ENCODE measurements at places on chromosomes 2 and 18. TPM values are rescaled to one million over a fixed set of nuclear protein-coding genes. Genes with fewer than 3 reads are reported as not detected.

Gene MYO7B
- 17.6 TPM for total RNA-seq

Gene XIRP2
- not detected for total RNA-seq

DNA sequence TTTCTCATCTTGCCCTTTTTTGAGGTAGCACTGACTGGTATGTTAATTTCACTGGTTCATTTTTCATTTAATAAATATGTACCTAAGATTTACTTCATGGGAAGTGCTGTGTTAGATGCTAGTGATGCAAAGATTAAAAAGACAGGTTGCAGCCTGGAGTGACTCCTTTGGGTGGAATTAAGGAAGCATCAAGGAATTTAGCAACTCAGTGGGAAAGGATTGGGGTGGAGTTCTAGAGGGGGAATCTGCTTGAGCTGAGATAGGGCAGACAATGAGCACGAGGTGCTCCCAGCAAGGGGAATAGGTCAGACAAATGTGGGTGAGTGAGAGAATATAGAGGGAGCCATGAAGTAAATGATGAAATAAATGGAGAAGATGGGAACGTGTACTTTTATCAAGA lies 57.0 kb downstream of the LYPD6 start:
- no peak overlapping the region for H3K4me3 ChIP-seq
- H3K27me3 ChIP-seq, result peaks cover 4% of the 10 kb centered on the region
- DNase-seq, result no peak
- H3K27ac ChIP-seq, result no peak overlapping the region
- H3K4me1 ChIP-seq, result no peaks in the 10 kb centered on the region

Gene TFCP2L1
- total RNA-seq, result 2.5 TPM

Gene FEV
- total RNA-seq, result not detected

GRCh38 chr18:48162956-48163737 lies 232.7 kb upstream of the SMAD2 start:
- no peak overlapping the region for H3K27ac ChIP-seq
- no peak for DNase-seq
- no peaks in the 10 kb centered on the region for H3K27me3 ChIP-seq
- no peaks in the 10 kb centered on the region for H3K36me3 ChIP-seq
- H3K4me3 ChIP-seq, result no peak overlapping the region

DNA sequence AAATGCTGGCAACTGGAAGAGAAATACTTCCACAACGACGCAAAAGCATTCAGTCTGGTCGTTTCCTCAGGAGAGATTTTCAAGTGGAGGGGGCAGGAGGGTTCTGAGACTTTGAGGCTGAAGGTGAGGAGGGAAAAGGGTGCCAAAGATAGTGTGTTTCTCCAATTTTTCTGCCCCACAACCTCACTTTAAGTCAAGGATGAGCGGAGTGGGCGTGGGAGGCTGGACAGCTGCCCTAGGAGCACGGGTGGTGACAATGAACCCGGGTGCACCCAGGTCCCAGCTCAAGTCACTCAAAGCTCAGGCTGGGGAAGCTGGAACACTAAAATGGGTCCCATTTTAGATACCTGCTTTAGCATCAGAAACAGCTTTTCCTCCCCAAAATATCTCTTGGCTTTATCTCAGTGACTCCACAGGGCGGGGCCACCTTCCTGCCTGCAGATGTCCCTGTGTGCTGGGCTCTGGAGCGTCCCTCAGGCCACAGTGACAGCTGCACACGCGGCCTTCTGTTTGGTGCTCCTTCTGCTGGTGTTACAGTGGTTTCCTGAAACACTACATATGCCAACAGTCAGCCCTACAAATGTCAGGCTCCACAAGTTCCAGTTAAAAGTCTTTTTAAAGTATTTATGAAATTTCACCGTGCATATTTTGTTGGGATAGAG lies 1.4 kb upstream of the MBP start:
- no peaks in the 10 kb centered on the region for H3K27me3 ChIP-seq
- peaks cover 8% of the 10 kb centered on the region for H3K4me1 ChIP-seq
- H3K36me3 ChIP-seq, result no peaks in the 10 kb centered on the region
- no peak overlapping the region for H3K4me3 ChIP-seq
- H3K27ac ChIP-seq, result no peak overlapping the region

DNA sequence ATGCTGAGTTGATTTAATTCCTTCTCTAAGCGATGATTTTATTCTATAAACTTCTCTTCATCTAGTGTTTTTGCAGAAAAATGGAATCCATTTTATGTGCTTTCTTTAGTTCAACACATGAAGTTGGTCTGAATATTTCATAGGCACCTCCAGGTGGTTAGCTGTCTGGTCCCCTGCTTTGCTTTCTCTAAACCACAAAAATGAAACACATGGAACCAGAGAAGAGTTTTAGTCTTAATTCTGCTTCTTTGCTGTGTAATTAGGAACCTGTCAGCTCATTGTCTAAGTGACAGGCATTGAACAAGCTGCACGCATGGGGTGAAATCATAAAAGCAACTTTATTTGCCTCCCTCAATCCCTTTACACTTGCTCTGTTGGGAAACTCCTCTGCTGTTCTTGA lies 150.4 kb downstream of the PIK3C3 start:
- no peaks in the 10 kb centered on the region for H3K36me3 ChIP-seq
- no peak overlapping the region for H3K27ac ChIP-seq
- H3K4me3 ChIP-seq, result no peak overlapping the region
- H3K4me1 ChIP-seq, result no peaks in the 10 kb centered on the region
- no peaks in the 10 kb centered on the region for H3K27me3 ChIP-seq
- DNase-seq, result no peak

DNA sequence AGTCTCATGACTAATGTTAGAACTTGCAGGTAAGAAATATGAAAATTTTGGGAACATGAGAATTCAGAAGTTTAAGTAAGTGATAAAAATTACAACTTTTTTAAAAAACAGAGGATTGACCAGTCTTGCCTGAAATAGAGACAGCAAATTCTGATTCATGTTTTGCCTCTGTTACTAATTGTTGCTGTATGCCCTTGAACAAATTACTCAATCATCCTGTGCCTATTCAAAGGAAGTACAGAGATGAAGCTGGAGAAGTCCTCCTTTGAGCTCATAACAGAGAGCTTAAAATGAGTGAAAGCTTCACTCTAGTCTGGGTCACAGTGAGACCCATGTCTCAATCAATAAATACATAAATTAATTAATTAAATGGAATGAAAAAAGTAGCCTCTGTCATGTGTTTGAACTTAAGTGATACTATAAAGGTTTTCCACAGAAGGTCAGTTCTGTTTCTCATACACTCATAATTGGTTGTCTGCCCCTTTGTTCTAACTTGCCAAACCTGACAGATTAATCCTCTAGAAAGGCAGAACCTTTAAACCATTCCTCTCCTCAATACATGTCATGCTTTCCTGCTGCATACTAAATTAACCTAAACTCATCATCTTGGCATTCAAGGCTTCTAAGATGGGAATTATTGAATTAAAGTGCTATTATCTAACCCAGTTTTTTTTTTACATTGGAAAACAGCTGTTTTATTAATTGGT lies 374.6 kb upstream of the LRATD1 start:
- H3K36me3 ChIP-seq, result no peaks in the 10 kb centered on the region
- H3K27ac ChIP-seq, result no peak overlapping the region
- no peaks in the 10 kb centered on the region for H3K27me3 ChIP-seq
- no peak for DNase-seq
- H3K4me3 ChIP-seq, result no peak overlapping the region

DNA sequence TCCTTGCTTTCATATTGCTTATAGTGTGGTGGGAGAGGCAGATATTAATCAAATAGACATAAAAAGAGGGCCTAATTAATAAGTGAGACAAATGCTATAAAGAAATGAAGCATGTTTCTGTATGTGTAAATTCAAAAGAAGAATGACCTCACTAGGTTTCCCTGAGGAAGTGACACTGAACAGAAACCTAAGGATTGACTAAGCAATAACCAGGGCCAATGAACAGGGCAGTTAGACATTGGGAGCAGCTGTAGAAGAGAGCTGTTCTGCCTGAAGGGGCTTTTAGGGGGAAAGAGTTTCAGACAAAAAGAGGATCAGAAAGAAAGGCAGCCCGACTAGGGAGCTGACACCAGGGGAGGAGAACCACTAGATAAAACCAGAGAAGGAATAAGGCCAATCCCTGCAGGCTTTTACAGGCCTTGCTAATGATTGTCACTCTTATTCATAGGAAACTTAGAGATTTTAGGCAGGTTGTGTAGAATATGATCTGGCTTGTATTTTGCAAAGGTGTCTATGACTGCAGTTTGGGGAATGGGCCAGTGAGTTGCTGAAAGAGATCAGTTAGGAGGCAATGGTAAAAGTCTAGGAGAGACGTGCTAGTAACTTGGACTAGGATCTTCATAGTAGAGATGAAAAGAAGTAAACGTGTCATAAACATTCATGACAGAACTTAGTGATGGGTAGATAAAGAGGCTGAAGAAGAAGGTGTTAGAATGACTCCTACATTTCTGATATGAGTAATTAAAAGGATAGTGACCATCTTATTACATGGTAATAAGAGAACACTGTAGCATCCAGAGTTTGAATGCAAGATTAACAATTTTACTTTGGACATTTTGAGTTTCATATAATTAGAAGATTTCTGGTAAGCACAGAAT lies 26.8 kb upstream of the NABP1 start:
- H3K36me3 ChIP-seq, result no peaks in the 10 kb centered on the region
- no peak overlapping the region for H3K27ac ChIP-seq
- no peak for DNase-seq
- no peaks in the 10 kb centered on the region for H3K4me1 ChIP-seq
- H3K4me3 ChIP-seq, result no peak overlapping the region

Gene SOCS6
- 28.0 TPM for total RNA-seq

DNA sequence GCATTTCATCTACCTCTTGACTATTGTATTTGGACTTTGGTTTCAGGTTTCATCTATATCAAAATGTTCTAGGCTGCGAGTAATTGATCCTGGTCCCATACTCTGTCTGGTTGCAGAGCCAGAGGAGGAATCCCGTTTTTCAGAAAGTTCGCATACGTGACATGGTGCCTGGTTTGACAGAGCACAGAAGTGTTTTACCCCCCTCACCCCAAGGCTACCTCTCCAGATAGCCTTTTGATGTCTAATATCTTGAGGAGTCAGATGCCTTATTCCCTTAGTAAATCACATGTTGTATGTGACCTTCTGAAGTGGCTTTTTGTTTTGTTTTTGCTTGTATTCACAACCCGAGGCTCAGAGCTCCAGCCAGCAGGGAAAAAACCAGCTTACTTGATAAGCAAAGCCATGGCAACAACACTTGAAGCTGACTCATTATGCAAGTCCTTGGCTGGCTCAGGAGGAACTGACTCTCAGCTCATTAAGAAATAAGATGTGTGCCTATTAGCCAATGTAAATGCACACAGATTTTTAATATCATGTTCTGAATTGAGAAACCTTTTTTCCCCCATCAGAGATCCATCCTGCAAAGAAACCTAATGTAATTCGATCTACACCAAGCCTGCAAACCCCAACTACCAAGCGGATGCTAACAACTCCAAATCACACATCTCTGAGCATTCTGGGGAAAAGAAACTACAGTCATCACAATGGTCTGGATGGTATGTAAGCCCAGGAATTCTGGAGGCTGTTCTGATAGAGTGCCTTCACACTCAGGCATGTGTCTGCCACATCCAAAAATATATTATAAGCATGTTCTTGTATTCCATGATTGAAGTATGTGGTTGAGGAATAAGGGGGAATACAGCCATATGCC lies 41.4 kb downstream of the OXER1 start:
- H3K4me1 ChIP-seq, result peaks cover 16% of the 10 kb centered on the region
- peak overlapping the region; percentile 77 for H3K27ac ChIP-seq
- H3K4me3 ChIP-seq, result no peak overlapping the region

DNA sequence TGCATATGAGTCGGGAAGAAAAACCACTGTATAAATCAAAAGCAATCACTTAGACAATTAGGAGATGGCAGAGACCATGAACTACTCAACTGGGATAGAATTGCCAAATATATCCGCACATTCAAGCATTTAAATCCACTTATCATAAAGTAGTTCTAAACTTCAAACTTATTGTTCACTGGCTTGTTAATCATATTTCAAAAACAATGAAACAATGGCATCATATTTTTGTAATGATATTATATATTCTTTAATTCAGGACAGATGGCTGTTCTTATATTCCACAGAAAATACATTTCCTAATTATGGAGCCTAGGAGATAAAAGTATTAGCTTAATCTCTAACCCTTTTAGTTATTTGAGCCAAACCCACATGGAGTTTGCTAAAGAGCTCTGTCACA lies 263.6 kb downstream of the CTNNA2 start:
- H3K36me3 ChIP-seq, result no peaks in the 10 kb centered on the region
- H3K27me3 ChIP-seq, result no peaks in the 10 kb centered on the region
- H3K4me1 ChIP-seq, result no peaks in the 10 kb centered on the region
- H3K27ac ChIP-seq, result no peak overlapping the region
- no peak for DNase-seq

DNA sequence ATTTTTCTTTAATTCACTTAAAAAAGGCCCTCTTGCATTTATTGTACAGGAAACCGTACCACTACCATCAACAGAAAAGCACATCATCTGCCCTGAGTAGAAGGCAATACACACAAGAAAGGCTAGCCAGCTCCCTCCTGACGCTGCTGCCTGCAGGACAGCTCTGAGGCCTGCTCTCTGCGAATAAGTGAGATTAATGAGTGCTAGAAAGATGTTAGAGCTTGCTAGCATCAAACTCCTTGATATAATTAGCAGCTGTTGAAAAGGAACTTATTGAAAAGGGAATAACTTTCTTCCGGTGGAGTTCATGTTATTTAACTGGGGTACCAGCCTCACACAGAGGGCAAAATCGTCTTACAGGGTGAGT lies 56.1 kb downstream of the INHBB start:
- H3K36me3 ChIP-seq, result no peaks in the 10 kb centered on the region
- H3K4me1 ChIP-seq, result peaks cover 7% of the 10 kb centered on the region
- no peak overlapping the region for H3K4me3 ChIP-seq

Gene COLEC11
- 22.6 TPM for total RNA-seq

DNA sequence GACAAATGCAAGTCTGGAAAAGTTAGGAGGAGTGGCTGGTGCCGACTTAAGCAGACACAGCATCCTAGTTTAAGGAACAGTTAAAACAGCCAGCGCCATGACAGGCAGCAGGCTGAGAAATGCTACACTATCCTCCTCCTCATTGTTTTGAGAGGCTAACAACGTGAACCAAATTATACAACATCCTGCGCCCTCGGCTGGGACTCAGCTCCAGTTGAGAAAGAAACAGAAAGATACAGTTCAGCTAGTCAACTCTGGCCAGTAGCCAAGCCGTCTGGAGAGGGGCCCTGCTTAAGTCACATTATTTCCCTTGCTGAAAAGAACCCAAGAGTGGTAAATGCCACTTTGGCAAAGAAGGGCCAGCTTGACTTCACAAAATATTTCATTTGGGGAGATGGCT lies 90.2 kb downstream of the BCL11A start:
- DNase-seq, result peak; percentile 61
- no peaks in the 10 kb centered on the region for H3K36me3 ChIP-seq
- no peaks in the 10 kb centered on the region for H3K27me3 ChIP-seq
- peak overlapping the region; percentile 48 for H3K27ac ChIP-seq
- H3K4me1 ChIP-seq, result peaks cover 8% of the 10 kb centered on the region
- H3K4me3 ChIP-seq, result no peak overlapping the region

- no peaks in the 10 kb centered on the region for H3K27me3 ChIP-seq
- H3K36me3 ChIP-seq, result no peaks in the 10 kb centered on the region
- no peak overlapping the region for H3K4me3 ChIP-seq
- H3K27ac ChIP-seq, result no peak overlapping the region
These were observed 24.1 kb downstream of the DYNC1I2 start for GRCh38 chr2:171711351-171711750.

GRCh38 chr2:120933693-120934573 lies 198.3 kb downstream of the GLI2 start:
- no peak for DNase-seq
- no peaks in the 10 kb centered on the region for H3K36me3 ChIP-seq
- H3K4me1 ChIP-seq, result peaks cover 53% of the 10 kb centered on the region
- no peaks in the 10 kb centered on the region for H3K27me3 ChIP-seq
- H3K4me3 ChIP-seq, result no peak overlapping the region

Gene POU3F3
- total RNA-seq, result not detected

All from hepatocyte (in vitro differentiated cells).